ENCODE measurements at places on chromosomes 2 and 18. TPM values are rescaled to one million over a fixed set of nuclear protein-coding genes. Genes with fewer than 3 reads are reported as not detected.
A peak's percentile ranks its signal among the peaks of the same experiment; 100 is the strongest.

Gene REEP1
- total RNA-seq, result 0.22 TPM

Gene IL36G
- total RNA-seq, result not detected

DNA sequence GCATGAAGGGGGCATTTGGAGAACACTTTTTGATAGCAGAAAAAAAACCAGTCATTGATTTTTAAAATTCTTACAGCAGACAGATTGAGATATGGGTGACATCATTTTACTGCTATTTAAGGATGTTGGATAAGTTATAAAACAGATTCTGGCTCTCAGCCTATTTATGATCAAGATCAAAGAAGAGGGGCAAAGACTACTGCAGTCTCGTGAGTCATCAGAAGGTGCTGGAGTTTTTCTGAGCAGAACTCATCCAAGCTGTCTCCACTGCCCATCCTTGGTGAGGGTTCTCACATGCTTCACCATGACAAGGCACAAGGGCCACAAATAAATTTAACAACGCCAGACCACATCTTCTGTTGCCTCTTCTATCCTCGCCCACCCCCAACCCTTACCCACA, 58.8 kb downstream of the ST6GAL2 start:
- H3K36me3 ChIP-seq, result no peaks in the 10 kb centered on the region
- no peak for DNase-seq
- H3K27ac ChIP-seq, result no peak overlapping the region
- H3K4me3 ChIP-seq, result no peak overlapping the region

Gene PTPRN
- not detected for total RNA-seq

DNA sequence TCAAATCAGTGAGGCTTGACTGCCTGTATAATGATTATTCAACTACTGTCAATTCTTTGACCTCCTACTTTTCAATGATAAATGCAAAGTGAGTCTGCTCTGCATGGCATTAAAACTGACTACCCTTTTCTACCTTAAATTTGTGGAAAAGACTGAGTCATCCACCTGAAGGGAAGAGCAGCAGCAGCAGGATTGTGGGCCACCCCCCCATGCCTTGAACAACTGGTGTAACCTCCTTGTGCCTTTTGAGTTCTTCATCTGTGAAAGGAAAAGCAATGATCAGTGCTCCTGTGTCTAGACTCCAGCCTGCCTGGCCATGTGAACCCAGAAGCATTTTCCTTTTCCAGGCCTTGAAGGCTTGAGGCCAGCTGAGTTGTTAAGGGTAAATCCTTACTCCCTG, 102.9 kb downstream of the OSR1 start:
- no peaks in the 10 kb centered on the region for H3K4me1 ChIP-seq
- no peak for DNase-seq
- H3K36me3 ChIP-seq, result no peaks in the 10 kb centered on the region

GRCh38 chr2:15949126-15949525, 8.8 kb downstream of the MYCN start:
- no peaks in the 10 kb centered on the region for H3K4me1 ChIP-seq
- peaks cover 11% of the 10 kb centered on the region for H3K27me3 ChIP-seq
- H3K36me3 ChIP-seq, result no peaks in the 10 kb centered on the region
- no peak for DNase-seq
- no peak overlapping the region for H3K27ac ChIP-seq

Gene ASAP2
- total RNA-seq, result 0.10 TPM

DNA sequence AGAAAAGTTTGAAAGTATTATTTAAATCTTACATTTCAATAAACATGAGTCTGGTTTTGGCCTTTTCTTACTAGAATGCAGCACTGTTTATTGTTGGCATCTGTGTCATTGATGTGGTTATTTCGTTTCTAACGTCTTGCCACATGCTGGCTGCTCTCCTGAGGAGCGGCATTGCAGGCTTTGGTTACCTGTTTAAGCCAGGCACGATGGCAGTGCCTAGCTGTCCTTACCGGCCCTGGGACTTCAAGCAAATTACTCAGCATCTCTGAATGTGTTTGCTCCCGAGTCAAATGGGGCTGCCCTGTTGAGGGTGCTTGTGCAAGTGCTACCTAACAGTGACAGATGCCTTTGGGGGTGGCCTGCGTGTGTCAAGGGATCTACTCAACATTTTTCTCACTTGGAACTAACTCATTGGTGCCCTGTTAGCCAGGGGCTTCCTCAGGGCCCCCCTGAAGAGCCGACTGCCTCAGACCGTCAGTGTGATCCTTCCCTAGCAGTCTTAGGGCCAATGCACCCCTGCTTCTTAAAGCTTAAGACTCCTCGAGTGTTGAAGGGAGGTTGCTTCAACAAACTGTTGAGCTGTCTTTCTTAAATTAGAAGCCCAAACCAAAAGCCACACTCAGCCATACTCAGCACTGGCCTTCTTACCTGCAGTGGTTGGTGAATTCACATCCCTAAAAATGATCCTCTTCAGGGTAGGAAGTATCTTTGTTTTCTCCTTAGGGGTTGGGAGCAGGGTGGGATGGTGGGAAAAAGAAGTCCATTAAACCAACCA, 151.5 kb downstream of the NCK2 start:
- no peaks in the 10 kb centered on the region for H3K27me3 ChIP-seq
- H3K4me1 ChIP-seq, result peaks cover 24% of the 10 kb centered on the region
- H3K36me3 ChIP-seq, result peaks cover 14% of the 10 kb centered on the region
- peak; percentile 14 for DNase-seq

Gene NT5DC4
- total RNA-seq, result not detected

- no peaks in the 10 kb centered on the region for H3K4me1 ChIP-seq
- H3K4me3 ChIP-seq, result no peak overlapping the region
- no peaks in the 10 kb centered on the region for H3K36me3 ChIP-seq
- no peaks in the 10 kb centered on the region for H3K27me3 ChIP-seq
- H3K27ac ChIP-seq, result no peak overlapping the region
Observed at GRCh38 chr2:44778221-44778654, 163.3 kb upstream of the SIX3 start.

Gene FLACC1
- 6.5 TPM for total RNA-seq

DNA sequence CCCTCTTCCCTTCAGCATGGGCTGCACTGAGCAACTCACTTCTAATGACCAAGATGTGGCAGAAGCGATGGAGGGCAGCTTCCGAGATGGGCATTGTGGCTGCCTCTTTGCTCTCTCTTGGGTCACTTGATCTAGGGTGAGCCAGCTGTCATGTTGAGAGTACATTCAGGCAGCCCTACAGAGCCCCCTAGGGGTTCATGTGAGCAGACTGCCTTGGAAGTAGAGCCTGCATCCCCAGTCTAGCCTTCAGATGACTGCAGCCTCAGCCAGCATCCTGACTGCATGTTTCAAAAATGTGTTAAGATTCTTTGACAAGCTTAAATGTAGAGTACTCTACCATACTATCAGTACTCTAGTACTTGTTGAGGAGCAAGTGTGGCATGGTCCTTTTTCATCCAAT, 143.9 kb downstream of the NCK2 start:
- no peak overlapping the region for H3K27ac ChIP-seq
- H3K4me3 ChIP-seq, result no peak overlapping the region
- no peak for DNase-seq
- H3K4me1 ChIP-seq, result peaks cover 8% of the 10 kb centered on the region
- H3K36me3 ChIP-seq, result peaks cover 39% of the 10 kb centered on the region
- no peaks in the 10 kb centered on the region for H3K27me3 ChIP-seq

DNA sequence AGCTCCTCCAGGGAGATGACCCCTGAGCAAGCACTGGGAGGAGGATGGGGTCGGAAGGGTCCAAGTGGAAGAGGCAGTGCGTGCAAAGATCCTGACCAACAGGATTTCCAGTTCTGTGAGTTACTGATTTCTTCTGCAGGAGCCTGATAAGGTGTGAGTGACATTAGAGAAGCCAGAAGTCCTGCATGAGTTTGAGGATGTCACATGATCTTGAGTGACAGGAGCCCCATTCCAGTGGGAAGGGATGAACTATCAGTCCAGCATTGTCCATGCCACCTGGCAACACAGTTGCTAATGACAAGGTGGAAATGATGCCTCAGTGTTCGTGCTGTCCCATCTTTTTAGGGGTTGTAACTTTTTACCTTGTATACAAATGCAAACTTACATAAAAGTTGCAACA, 285.1 kb upstream of the HDAC4 start:
- H3K4me3 ChIP-seq, result no peak overlapping the region
- no peak for DNase-seq
- H3K36me3 ChIP-seq, result no peaks in the 10 kb centered on the region
- H3K4me1 ChIP-seq, result no peaks in the 10 kb centered on the region
- H3K27ac ChIP-seq, result no peak overlapping the region

GRCh38 chr18:7415081-7415894, 151.8 kb upstream of the PTPRM start:
- DNase-seq, result no peak
- no peak overlapping the region for H3K27ac ChIP-seq
- no peaks in the 10 kb centered on the region for H3K4me1 ChIP-seq
- H3K4me3 ChIP-seq, result no peak overlapping the region
- H3K27me3 ChIP-seq, result no peaks in the 10 kb centered on the region

Gene CXCR1
- 0.25 TPM for total RNA-seq

- H3K27ac ChIP-seq, result no peak overlapping the region
- H3K36me3 ChIP-seq, result no peaks in the 10 kb centered on the region
- DNase-seq, result no peak
- H3K4me1 ChIP-seq, result peaks cover 3% of the 10 kb centered on the region
- no peaks in the 10 kb centered on the region for H3K27me3 ChIP-seq
- no peak overlapping the region for H3K4me3 ChIP-seq
Observed at GRCh38 chr2:66573416-66573815, 138.5 kb downstream of the MEIS1 start.

- peaks cover 36% of the 10 kb centered on the region for H3K4me1 ChIP-seq
- no peak for DNase-seq
- H3K36me3 ChIP-seq, result peaks cover 5% of the 10 kb centered on the region
- no peak overlapping the region for H3K4me3 ChIP-seq
Observed at GRCh38 chr2:197161774-197162173, 148.8 kb downstream of the ANKRD44 start.

DNA sequence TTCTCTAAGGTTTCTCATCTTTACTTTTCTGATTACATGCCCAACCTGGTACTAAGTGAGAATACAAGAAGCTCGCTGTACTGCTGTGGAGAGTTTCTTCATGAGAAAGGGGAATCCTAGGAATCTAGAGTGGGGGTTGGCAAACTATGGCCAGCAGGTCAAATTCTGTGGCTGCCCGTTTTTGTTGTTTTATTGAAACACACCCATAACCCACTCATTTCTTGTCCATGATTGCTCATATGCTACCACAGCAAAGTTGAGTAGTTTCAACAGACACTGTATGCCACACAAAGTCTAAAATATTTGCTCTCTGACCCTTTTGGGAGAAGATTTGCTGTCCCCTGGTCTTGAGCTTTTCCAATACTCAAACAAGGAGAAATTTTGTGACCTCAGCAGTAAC, 58.8 kb downstream of the C2orf74 start:
- H3K36me3 ChIP-seq, result no peaks in the 10 kb centered on the region
- no peak overlapping the region for H3K27ac ChIP-seq
- no peak overlapping the region for H3K4me3 ChIP-seq
- no peaks in the 10 kb centered on the region for H3K4me1 ChIP-seq
- no peak for DNase-seq
- no peaks in the 10 kb centered on the region for H3K27me3 ChIP-seq

DNA sequence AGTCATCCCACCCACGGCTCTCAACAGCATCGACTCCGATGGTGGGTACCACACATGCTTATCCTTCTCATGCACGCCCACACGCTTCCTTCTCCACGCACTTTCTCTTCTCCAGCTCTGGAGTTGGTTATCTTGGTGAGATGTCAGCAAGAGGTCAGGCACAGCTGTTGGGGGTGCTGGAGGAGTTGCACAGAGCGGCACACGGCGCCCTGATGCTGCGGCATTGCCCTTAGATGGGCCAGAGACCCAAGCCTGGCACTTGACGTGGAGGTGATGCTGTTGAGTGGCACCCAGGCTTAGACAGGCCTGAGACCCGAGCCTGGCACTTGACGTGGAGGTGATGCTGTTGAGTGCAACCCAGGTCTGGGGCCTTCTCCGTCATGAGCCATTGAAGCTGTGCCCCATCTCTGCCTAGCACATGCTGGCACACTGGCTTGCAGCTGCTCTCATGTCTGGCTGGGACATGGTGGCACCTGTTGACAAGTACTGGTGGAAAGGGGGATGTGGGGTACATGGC, 83.2 kb downstream of the DGKD start:
- H3K27me3 ChIP-seq, result no peaks in the 10 kb centered on the region
- DNase-seq, result no peak
- no peak overlapping the region for H3K27ac ChIP-seq
- H3K36me3 ChIP-seq, result peaks cover 36% of the 10 kb centered on the region

DNA sequence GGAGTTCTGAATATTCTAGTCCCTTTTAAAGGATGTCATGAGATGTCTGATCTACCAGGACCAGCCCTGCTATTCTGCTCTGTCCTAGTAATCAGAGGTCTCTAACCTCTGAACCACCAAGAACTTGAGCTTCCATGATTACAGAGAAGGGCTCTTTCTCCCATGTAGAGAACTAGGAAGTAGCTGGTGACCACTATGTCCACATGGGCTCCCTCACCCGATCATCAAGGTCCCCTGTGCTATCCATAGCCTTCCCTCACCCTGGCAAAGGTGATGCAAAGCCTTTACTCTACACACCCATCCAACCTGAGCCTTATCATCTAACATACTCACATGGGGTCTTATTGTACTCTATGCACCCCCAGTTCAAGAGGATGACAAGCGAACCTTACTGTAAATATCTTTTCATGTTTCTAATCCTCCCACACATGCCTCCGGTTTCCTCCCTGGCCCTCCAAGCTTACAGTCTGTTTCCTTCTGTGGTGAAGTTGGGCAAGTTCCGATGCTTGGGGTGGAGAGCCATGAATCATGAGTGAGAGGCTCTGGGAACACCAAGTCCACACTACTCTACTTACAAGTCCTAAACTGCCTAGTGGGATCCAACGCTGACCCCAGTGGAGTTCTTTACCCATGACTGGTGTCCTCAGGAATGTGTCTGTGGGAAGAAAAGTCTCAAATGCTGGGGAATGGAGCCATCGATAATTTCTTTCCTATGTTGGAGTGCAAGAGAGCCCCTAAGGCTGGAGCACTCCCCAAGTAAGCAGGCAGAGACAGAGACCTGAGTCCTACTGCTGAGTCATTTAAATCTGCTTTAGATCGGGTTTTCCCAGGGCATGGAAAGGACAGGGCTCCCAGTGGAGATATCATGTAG, 73.3 kb upstream of the KLF7 start:
- H3K27ac ChIP-seq, result no peak overlapping the region
- H3K36me3 ChIP-seq, result no peaks in the 10 kb centered on the region
- no peak for DNase-seq
- no peaks in the 10 kb centered on the region for H3K27me3 ChIP-seq
- no peak overlapping the region for H3K4me3 ChIP-seq

Gene FAM124B
- total RNA-seq, result 0.20 TPM

GRCh38 chr2:28430377-28430765, 37.7 kb downstream of the FOSL2 start:
- no peak for DNase-seq
- H3K4me1 ChIP-seq, result peaks cover 2% of the 10 kb centered on the region
- no peaks in the 10 kb centered on the region for H3K36me3 ChIP-seq
- H3K27me3 ChIP-seq, result no peaks in the 10 kb centered on the region

Gene XIRP2
- not detected for total RNA-seq

Gene SCTR
- not detected for total RNA-seq

- H3K4me1 ChIP-seq, result no peaks in the 10 kb centered on the region
- peaks cover 26% of the 10 kb centered on the region for H3K27me3 ChIP-seq
Observed at GRCh38 chr2:26666671-26667070, 25.5 kb upstream of the CIB4 start.

- no peak overlapping the region for H3K27ac ChIP-seq
- no peak for DNase-seq
- H3K4me1 ChIP-seq, result no peaks in the 10 kb centered on the region
- peaks cover 8% of the 10 kb centered on the region for H3K27me3 ChIP-seq
Observed at GRCh38 chr18:54444319-54444914, 86.7 kb downstream of the C18orf54 start.

Gene MGAT4A
- 197 TPM for total RNA-seq

All from T-cell (primary cell).